Panc1 (cell line): ENCODE measurements at places on chromosomes 3 and 15. TPM values are rescaled to one million over a fixed set of nuclear protein-coding genes. Genes with fewer than 3 reads are reported as not detected.

DNA sequence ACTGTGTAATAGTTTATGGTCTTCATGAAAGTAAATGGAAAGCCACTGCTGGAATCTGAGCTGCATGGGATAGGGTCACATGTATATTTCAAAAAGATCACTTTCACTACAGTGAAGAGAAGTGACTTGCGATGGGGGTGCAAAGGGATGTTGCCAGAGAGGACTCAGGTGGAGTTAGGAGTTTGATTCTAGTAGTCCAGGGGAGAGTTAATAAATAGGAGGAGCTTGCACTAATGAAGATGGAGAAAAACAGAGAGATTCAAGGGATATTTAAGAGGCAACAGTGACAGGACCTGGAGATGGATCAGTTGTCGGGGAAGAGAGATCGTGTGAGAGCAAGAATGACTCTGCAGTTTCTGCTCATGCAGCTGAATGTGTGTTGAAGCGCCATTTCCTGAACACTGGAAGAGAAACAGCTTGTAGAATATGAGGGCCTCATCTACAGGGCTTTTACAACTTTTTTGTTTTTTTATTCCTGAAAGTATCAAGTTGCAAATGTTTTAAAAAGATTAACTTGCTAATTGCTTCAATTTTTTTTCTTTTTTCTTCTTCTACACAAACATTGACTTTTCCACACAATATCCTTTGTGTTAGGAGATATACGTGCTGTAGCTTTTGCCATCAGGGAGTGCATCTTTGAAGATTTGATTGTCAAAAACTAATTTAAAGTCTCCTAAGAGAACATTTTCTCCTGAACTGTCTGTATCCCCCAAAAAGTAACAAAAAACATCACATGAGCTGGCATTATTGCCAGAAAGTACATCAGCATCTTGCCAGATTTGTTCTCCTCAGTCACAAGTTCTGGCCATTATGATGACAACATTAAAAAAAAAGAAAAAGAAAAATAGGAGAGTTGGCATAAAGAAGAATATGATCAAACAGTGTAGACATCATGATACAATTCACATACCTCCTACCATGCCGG is 37.5 kb downstream of the SETMAR start:
- H3K4me1 ChIP-seq, result no peaks in the 10 kb centered on the region
- no peaks in the 10 kb centered on the region for H3K27me3 ChIP-seq
- no peaks in the 10 kb centered on the region for H3K36me3 ChIP-seq
- no peak overlapping the region for H3K4me3 ChIP-seq
- H3K27ac ChIP-seq, result no peak overlapping the region
- DNase-seq, result no peak

DNA sequence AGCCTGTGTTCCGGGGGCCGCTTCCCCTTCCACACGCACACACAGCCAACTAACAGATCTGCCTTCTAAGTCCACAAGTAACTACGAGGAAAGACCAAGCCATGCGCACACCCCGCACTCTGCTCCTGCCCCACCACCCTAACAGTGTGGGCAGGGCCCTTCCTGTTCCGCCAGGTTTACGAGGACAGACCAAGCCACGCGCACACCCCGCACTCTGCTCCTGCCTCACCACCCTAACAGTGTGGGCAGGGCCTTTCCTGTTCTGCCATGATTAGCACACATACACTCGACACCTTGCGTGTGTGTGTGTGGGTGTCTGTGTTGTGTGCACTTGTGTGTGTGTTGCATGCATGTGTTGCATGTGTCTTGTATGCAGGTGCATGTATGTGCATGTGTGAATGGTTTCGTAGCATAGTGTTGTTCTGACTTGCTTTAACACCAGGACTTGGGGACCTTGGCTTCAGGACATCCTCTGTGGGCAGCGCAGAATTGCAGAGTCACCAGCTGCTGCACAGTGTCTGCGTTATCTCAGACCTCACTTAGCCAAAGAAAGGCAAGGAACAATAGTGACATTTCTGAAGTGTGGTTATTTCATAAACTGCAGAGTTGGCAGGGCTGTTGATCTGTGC is 114.4 kb downstream of the CHSY1 start:
- H3K27me3 ChIP-seq, result no peaks in the 10 kb centered on the region
- no peak for DNase-seq
- H3K27ac ChIP-seq, result no peak overlapping the region
- peaks cover 3% of the 10 kb centered on the region; the same call in 1 of the 2 replicates for H3K4me1 ChIP-seq
- no peak overlapping the region for H3K4me3 ChIP-seq
- H3K36me3 ChIP-seq, result no peaks in the 10 kb centered on the region

DNA sequence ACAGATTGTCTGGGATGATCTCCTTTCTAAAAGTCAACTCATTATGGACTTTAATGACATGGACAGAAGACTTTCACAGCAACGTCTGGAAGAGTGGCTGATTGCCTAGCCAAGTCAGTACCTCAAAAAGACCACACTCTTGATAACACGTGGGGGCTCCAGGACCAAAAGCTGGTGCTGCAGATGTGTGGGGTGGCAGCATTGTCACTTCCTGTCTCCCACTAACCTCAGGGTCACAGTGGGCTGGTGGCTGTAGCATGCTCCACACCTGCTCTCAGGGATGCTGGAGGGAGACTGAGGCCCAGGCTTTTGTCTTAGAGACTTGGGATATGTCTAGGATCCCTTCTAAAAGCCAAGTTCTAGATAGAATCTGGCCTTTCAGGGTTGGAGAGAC is 118.1 kb downstream of the APBA2 start:
- no peak for DNase-seq
- no peaks in the 10 kb centered on the region for H3K27me3 ChIP-seq
- H3K4me1 ChIP-seq, result no peaks in the 10 kb centered on the region
- H3K36me3 ChIP-seq, result no peaks in the 10 kb centered on the region
- no peak overlapping the region for H3K4me3 ChIP-seq

DNA sequence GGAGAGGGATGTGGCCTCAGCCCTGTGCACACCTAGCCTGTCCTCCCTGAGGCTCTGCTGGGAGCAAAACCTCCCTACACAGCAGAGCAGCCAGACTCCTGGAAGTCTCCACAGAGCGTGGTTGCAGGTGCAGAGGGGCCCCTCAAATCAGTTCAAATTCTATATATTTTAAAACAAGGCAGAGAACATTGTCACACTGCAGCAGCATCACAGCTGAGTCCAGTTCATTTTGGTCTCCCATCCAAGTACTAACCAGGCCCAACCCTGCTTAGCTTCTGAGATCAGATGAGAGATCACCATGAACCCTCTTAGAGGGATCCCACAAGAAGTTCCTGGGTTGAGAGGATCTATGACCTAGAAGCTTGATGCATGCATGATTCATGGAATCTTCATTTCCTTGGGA is 331.0 kb upstream of the RGMA start:
- H3K27me3 ChIP-seq, result no peaks in the 10 kb centered on the region
- DNase-seq, result no peak
- no peak overlapping the region for H3K27ac ChIP-seq
- H3K4me1 ChIP-seq, result no peaks in the 10 kb centered on the region

GRCh38 chr3:163890661-163891060 is 1187.6 kb downstream of the SI start:
- no peak overlapping the region for H3K27ac ChIP-seq
- H3K27me3 ChIP-seq, result no peaks in the 10 kb centered on the region
- no peaks in the 10 kb centered on the region for H3K36me3 ChIP-seq
- DNase-seq, result no peak

DNA sequence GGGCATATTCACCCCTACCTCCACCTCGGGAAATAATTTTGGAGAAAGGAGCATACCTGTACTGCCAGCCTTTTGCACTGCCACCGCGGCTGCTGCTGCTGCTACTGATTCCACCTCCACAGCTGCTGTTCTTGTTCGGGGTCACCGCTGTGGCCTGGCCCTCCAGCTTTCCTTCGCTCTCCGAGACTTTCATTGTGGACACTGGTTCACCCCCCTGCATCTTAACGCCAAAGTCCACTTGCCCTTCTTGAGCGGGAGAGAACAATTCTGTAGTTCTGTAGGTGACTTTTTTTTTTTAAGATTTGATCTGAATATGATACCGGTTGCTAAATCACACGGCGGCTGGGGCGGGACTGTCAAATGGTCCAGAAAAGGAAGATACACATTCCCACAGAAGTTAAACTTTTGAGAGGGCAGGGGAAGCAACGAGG is 701 bp downstream of the OSBPL11 start:
- peaks cover 7% of the 10 kb centered on the region for H3K4me1 ChIP-seq
- no peak for DNase-seq
- peak overlapping the region; percentile 93 for H3K27ac ChIP-seq
- H3K4me3 ChIP-seq, result peak overlapping the region; percentile 74
- H3K27me3 ChIP-seq, result no peaks in the 10 kb centered on the region

- no peaks in the 10 kb centered on the region for H3K27me3 ChIP-seq
- no peak overlapping the region for H3K27ac ChIP-seq
- H3K4me1 ChIP-seq, result no peaks in the 10 kb centered on the region
- no peaks in the 10 kb centered on the region for H3K36me3 ChIP-seq
- H3K4me3 ChIP-seq, result no peak overlapping the region
Measured at GRCh38 chr15:71167445-71168165, 52.3 kb downstream of the THSD4 start.

- H3K4me1 ChIP-seq, result 0 out of 2 replicates have a peak, but pooled peaks cover 3% of the 10 kb centered on the region
- no peak overlapping the region for H3K27ac ChIP-seq
- H3K36me3 ChIP-seq, result no peaks in the 10 kb centered on the region
Measured at GRCh38 chr3:27669591-27669990, 52.5 kb downstream of the EOMES start.

GRCh38 chr3:71454512-71455403 is 128.8 kb downstream of the FOXP1 start:
- no peak for DNase-seq
- no peak overlapping the region for H3K27ac ChIP-seq
- H3K27me3 ChIP-seq, result no peaks in the 10 kb centered on the region
- no peaks in the 10 kb centered on the region for H3K36me3 ChIP-seq
- no peak overlapping the region for H3K4me3 ChIP-seq

GRCh38 chr3:16923112-16923511 is 38.4 kb downstream of the PLCL2 start:
- no peaks in the 10 kb centered on the region for H3K36me3 ChIP-seq
- no peak overlapping the region for H3K27ac ChIP-seq
- no peak for DNase-seq
- no peaks in the 10 kb centered on the region; the same call in 1 of the 2 replicates for H3K4me1 ChIP-seq

DNA sequence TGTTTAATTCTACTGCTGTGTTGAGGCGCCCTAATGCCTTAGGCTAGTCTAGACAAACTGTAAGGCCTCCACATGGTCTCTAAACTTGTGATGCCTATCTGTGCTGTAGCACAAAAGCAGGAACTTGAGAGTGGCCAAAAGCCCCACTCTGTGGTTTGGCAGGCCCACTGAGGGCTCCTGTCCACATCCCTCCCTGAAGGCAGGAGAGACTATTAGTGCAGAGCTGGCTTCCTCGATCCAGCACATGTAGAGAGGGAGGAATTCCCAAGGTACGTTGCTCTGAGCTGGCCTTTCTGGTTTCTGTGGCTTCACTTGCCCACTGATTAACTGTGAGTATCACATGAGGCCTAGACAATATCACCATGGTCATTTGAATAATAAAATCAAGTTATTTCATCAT is 90.6 kb downstream of the POLR2M start:
- H3K27me3 ChIP-seq, result peaks cover 5% of the 10 kb centered on the region; the same call in 1 of the 2 replicates
- H3K4me1 ChIP-seq, result no peaks in the 10 kb centered on the region
- no peak overlapping the region for H3K4me3 ChIP-seq

GRCh38 chr3:105944276-105944675 is 75.5 kb upstream of the CBLB start:
- H3K4me3 ChIP-seq, result no peak overlapping the region
- no peaks in the 10 kb centered on the region for H3K27me3 ChIP-seq
- H3K36me3 ChIP-seq, result no peaks in the 10 kb centered on the region

Gene PAQR9
- 0.36 TPM for total RNA-seq

Gene GJD2
- total RNA-seq, result not detected

Gene PRKCD
- 14.0 TPM for total RNA-seq

Gene PHLDB2
- total RNA-seq, result 11.3 TPM

Gene CAMKV
- total RNA-seq, result 0.85 TPM

Gene GOLGA8Q
- total RNA-seq, result 1.1 TPM
